ENCODE measurements at places on chromosomes 3 and 15. TPM values are rescaled to one million over a fixed set of nuclear protein-coding genes. Genes with fewer than 3 reads are reported as not detected.

DNA sequence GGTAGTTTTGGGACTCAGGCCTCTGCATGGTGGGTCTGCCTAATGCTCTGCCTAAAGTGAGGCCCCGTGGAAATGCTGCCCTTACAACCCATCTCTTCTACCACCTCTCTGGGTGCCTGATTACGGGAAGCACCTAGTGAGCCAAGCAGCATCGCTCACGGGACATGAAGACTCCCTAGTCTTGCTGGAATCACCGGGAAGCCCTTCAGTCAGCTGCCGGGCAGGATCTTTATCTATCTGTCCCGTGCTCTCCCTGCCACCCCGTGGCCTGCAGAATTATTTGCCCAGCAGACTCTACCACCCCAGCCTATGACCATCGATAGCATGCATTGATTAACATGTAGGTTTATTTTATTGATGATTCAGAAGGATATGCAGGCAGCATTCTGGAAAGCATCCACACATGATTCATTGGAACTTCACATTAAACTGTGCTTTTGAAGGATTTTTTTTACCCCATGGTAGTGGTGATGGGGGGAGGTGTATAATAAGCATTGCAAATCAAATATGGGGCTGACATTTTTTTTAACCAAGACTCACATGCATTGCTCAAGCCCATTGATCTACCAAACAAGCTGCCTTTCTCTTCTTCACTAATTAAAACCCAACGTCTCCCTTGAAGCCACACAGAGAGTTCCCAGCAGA lies 63.1 kb downstream of the ATP2B2 start:
- H3K36me3 ChIP-seq = no peaks in the 10 kb centered on the region
- DNase-seq = no peak
- H3K27ac ChIP-seq = no peak overlapping the region

Gene GP5
- total RNA-seq = 0.28 TPM

Gene KNG1
- total RNA-seq = not detected

Gene LMLN
- total RNA-seq = 6.6 TPM
